ENCODE measurements at places on chromosomes 11 and 22.

GRCh38 chr22:37126383-37126782 is 16.9 kb upstream of the TMPRSS6 start:
- no peak for DNase-seq

- DNase-seq, result no peak
Observed at GRCh38 chr11:110070176-110070575, 23.0 kb upstream of the ZC3H12C start.

GRCh38 chr22:20131859-20132685 is 468 bp downstream of the ZDHHC8 start:
- DNase-seq, result no peak

- no peak for DNase-seq
Observed at GRCh38 chr11:26297189-26297975, 34.5 kb upstream of the ANO3 start.

- DNase-seq, result no peak
Observed at GRCh38 chr22:32413719-32414118, 1.7 kb upstream of the RTCB start.

DNA sequence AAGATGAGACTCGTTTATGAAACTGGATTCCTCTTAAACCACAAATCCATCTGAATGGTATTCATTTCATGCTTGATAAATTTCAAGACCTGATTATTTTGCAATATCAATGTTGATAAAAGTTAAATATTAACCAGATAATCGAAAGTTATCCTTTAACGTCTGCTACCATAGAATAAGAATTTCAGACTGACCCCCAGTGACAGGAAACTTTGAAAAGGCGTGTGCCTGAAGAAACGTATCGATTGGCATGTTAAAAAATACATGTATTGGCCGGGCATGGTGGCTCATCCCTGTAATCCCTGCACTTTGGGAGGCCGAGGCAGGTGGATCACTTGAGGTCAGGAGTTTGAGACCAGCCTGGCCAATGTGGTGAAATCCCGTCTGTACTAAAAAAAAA is 13.9 kb downstream of the SCGB1A1 start:
- no peak for DNase-seq

GRCh38 chr11:36510594-36510942 is 496 bp upstream of the TRAF6 start:
- no peak for DNase-seq

GRCh38 chr11:69013009-69013951 is at the start of gene MRGPRF:
Gene MRGPRF (minus strand): TSS chr11:69013246. CDS start chr11:69009901, 3,345 bp downstream.
- no peak for DNase-seq

- DNase-seq, result no peak
Observed at GRCh38 chr11:60455531-60456042, at the start of gene MS4A1. Gene MS4A1 (plus strand): TSS chr11:60455847. CDS start chr11:60462375, 6,528 bp downstream.

DNA sequence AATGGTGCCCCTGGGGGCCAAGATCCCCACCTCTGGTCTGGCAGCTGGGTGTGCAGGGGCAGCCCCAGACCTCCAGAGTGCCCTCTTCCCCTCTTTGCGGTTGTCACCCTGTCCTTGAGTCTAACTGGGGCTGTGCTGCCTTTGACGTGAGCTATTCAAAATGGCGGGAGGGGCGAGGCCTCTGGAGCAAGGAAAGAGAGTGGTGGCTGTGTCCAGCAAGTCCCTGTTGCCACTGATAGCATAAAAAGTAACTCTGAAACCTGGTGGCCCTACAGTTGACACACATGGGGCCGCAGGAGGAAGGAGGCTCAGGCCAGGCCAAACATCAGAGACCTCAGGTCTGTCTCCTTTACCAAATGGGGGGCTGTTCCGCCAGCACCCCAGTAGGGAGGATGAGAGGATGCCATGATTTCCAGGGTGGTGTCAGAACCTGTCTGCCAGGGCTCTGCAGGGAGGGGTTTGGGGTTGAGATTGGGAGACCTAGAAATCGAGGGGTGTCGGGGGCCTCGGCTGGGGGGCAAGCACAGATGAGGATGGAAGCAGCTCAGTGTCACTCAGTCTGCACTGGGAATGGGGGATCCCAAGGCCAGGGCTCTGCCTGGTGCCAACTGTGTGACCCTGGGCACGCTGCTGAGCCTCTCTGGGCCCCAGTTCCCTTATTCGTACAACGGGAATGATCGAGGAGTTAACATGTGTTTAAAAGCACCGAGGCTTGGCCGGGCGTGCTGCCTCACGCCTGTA is 49.2 kb upstream of the KCNQ1OT1 start:
- no peak for DNase-seq

Data from NK-92 treated with Interleukin-12 subunit alpha and Interleukin-12 subunit beta, amount 100 ng/mL, for 24 hours (cell line).